Stimulated activated CD8-positive, alpha-beta memory T cell treated with anti-CD3 and anti-CD28 coated beads, Interleukin-15, amount 100 ng/mL, for 1 hour (primary cell): ENCODE measurements at places on chromosomes 5 and 9.

DNA sequence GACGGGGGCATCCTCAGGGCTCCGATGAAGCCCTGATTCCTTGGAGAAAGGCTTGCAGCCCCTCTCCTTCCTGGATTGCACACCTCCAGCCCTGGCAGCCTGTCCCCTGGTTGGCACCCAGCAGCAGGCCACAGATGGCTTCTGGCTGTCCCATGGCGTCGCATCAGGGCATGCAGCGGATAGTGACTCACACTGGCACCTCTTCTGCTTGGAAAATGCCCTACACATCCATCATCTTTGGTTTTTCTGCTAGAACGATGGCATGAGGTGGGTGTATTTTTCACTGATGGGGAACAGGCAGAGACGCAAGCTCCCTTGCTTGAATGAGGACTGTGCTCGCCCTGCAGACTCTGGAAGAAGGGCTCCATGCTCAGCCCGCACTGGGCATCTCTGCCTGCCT lies 23.2 kb upstream of the IER5L start:
- no peak for DNase-seq

- no peak for DNase-seq
These were observed 1.1 kb downstream of the FUT7 start for GRCh38 chr9:137030538-137031527.

GRCh38 chr9:109133533-109133932 lies 13.8 kb upstream of the TMEM245 start:
- no peak for DNase-seq

GRCh38 chr9:36258996-36259533 lies 817 bp upstream of the GNE start:
- DNase-seq: no peak

DNA sequence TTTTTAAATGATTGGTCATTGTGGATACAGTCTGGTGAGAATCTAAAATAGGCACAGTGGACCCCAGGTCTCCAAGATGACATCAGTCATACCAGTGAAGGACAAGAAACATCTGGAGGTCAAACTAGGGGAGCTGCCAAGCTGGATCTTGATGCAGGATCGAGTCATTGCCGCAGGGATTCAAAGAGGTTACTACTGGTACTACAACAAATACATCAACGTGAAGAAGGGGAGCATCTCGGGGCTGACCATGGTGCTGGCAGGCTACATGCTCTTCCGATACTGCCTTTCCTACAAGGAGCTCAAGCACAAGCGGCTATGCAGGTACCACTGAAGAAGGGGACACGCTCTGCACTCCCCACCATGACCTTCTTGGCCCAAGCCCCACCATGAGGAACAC lies 20.9 kb downstream of the FOXB2 start:
- DNase-seq: no peak

DNA sequence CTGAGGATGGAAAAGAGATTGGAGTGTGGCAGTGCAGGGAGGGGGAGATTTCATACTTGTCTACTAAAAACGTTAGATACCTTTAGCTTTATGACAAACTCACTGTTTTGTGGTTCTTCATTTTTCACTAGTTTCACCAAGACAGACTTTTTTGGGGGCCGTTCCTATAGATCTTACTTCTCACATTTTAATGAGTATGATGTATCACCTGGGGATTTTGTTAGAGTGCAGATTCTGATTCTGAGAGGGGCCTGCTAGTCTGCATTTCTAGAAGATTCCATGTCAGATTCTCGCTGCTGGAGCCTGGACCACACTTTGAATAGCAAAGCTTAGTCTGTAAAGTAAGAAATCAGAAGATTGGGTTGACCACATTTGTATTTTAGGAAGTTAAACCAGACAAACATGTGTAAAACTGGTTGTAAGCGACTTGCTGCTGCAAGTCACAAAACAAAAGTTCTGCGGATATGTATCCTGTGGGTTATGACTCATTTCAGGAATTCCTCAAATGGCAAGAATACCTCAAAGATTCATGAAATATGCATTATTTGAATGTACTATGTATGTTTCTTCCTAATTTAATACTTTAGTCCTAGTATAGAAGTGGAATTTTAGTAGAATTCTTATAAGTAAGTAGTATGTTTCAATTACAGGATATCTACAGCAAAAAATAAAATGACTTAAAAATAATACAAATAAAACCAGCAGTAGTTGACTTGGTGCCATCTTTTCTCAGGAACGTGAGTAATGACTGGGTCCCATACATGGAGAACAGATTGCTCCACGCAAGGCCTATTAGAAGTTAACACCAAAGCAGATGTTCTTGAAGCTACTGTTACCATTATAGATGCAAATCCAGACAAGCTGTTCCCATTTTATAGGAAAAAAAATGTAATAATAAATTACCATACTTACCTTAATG lies 27.8 kb downstream of the NFIL3 start:
- no peak for DNase-seq

GRCh38 chr5:162565-163337 lies 28.5 kb upstream of the LRRC14B start:
- DNase-seq: no peak
